ENCODE measurements at places on chromosomes 3 and 15.

DNA sequence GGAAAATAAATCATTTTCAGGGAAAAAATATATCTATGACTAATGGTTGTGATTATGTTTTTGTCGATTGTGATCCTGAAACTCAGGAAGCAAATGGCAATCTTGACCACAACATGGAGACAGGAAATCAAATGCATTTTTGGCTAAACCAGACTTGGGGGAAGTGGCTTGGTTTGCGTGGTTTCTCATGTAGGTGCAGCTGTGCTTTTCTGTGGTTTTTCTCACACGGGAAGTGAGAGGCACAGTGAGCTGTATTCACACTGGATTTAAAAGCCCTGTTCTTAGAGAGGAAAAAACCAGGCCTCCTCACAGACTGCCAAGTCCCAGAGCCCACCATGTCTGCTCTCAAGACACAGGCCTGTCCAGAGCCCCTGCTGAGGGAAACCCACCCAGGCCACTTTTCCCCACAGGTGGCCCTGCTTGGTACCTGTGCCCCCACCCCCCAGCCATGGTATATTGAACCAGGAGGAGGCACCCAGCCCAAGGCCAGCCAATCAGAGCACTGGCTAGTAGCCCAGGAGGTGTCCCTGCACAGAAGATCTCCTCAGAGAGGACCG is 46.1 kb downstream of the BTD start:
- ATAC-seq: peak; percentile 79

DNA sequence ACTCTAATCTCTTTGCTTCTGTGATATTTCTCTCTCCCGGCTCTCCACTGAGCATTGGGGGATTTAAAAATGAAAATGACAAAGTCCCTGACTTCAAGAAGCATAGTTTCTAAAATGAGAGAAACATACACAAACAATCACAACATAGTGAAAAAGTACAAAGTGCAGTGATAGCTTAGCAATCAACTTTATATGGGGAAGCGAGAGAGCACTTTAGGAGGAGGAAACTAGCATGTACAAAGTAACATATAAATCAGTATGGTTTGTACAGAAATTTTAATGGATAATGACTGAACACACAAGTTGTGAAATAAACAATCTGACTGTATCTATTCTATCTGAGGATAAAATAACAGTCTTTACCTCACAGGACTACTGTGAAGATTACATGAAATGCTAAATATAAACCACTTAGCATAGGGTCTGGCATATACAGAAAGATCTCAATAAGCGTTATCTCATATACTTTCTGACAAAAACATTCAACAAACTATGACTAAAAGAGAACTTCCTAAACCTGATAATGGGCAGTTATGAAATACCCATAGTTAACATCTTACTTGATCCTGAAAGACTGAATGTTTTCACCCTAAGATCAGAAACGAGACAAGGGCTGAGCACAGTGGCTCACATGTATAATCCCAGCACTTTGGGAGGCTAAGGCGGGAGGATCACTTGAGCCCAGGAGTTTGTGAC is 61.2 kb downstream of the PEAK1 start:
- no peak for ATAC-seq

DNA sequence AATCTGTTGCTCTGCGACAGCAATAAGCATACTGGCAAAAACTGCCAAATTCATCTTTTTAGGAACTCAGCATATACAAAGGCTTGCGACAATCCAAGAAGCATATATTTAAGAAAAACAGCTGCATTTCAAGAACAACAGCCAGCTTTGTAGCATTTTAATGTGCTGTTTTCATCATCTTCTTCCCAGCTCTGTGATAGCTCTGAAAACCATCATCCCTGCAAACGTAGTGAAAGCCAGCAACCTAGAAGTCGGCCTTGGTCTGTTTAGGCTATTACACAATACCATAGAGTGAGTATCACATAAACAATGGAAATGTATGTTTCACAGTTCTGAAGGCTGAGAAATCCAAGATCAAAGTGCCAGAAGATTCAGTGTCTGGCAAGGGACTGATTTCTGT is 187.5 kb downstream of the NAALADL2 start:
- ATAC-seq: no peak

GRCh38 chr15:51619331-51620035 is 3.1 kb downstream of the DMXL2 start:
- no peak for ATAC-seq

GRCh38 chr15:98528046-98528725 is 120.2 kb upstream of the IGF1R start:
- ATAC-seq: no peak

- ATAC-seq: no peak
These were observed 22.8 kb downstream of the ATP2C1 start for GRCh38 chr3:130916507-130917167.

GRCh38 chr3:14397531-14397930 is 4.9 kb upstream of the SLC6A6 start:
- ATAC-seq: no peak

DNA sequence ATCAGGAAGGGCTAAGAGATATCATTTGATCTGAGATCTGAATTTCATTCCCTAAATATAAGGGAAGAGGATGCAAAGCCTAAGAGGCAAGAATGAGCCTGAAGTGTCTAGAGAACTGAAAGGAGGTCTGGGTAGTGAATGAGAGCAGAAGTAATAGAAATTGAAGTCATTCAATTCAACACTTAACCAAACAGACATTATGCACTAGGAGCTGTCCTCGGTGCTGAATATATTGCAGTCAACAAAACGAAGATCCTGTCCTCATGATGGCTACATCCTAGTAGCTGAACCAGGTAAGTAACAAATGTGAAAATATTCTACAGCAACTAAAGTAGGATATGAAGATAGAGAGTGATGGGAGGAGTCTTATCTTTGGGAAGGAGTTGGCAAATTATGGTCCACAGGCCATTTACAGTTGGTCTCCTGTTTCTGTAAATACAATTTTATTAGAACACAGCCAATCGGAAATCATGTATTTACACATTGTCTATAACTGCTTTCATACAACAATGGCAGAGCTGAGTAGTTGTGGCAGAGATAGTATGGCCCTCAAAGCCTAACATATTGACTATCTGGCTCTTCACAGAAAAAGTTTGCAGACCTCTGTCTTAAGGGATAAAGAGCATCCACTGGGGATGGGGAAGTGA is 192.9 kb upstream of the CADPS start:
- ATAC-seq: no peak

DNA sequence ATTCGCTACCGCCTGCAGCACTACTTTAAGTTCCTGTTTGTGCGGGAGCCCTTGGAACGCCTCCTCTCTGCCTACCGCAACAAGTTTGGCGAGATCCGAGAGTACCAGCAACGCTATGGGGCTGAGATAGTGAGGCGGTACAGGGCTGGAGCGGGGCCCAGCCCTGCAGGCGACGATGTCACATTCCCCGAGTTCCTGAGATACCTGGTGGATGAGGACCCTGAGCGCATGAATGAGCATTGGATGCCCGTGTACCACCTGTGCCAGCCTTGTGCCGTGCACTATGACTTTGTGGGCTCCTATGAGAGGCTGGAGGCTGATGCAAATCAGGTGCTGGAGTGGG is 995 bp downstream of the CHST14 start:
- ATAC-seq: no peak

GRCh38 chr3:40989141-40990061 is 209.9 kb upstream of the CTNNB1 start:
- ATAC-seq: no peak

DNA sequence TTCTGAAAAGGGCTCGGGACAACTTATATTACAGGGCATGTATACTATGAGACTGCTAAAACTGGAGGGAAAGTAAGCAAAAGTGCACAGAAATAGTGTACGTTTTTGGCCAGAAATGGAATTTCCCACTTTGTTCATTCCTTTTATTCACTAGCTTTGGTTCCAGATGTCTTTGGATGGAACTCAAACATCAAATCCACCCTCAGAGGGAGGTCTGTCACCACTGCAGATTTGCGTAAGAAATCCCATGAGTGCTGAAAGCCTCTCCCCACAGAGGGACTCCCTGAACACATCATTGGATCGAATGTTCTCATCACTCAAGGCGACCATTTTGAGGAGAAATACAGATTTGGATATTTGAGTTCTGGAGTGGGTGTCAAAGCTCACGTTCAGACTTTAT is 71.6 kb downstream of the FEM1B start:
- no peak for ATAC-seq

GRCh38 chr15:66847565-66847991 is 145.5 kb downstream of the SMAD6 start:
- no peak for ATAC-seq

DNA sequence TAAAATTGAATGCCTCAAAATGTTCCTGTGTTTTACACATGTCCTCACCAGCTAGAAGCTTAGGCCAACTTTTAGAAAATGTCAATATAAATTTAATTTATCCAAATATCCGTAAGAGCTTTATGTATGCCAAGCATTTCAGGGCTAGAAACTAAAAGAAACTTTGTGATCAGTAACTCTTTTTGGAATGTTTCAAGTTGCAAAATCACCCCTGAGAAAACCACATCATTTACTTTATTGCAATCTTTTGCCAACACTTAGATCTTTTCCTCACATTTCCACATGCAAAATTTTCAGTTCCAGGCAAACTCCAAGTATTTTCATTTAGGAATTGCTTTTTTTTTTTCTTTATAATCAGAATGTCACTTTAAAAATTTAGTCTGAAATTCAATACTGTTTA is 20.1 kb upstream of the IGF1R start:
- no peak for ATAC-seq

DNA sequence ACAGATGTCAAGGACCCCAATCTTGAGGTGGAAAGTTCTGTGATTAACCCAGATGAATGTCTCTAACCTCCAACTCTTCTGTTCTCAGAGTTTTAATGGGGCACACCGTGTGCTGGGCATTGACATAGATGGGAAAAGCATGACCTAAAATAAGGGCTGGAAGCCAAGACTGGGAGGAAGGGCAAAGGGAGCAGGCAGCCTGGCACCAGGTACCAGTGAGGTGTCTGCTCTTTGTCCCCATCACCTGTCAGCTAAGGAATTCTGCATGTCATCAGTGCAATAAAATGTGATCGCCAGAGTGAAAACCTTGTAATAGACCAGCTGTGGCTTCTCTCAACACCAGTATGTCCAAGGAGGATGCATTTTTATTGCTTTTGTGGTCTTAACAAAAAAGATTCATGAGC is 143.5 kb upstream of the TPM1 start:
- ATAC-seq: no peak

GRCh38 chr3:140941434-140942220 is at the start of gene SLC25A36:
Gene SLC25A36 (plus strand): TSS chr3:140941836. CDS start chr3:140942055, 219 bp downstream.
- ATAC-seq: peak; percentile 99

- ATAC-seq: no peak
These were observed 489.8 kb upstream of the GOLIM4 start for GRCh38 chr3:168585544-168585943.

DNA sequence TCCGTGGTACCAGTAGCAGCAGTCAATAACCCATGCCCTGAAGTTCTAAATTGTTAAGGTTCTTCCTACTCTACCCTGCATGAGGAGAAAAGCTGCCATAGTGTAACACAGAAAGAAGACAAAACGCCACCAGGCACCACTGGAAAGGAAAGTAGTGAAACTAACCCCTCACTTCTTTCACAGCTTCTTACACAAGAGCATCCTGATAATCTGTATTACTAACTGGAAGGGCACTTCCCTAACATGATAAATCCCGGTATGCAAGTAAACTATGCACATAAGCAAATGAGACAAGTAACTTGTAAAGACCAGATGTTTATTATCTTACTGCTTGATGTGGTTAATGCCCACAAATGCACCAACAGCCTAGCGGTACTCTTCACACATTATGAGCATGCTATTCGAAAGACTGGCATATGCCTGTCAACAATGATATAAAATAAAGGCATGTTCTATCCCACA is 141.3 kb downstream of the ADAM10 start:
- peak; percentile 61 for ATAC-seq

DNA sequence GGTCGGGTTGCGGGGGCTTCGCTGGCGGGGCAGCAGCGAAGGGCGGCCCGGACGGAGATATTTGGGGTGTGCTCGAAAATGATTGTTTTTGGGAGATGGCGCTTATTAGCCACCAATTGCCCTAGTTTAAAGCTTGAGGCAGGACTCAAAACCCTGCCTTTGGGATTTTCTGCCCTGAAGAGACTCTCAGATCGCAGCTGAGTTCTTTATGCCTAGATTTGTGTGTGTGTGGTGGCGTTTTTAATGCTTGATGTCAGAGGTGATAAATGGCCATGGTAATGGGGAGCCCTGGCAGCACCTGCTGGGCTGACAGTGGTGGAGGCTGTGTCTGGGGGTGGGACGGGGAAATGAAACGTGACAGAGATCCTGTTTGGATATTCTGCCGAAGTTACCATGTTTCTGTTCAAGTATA is 604 bp downstream of the KCTD6 start:
- no peak for ATAC-seq

GRCh38 chr15:52013151-52013791 is 5.7 kb upstream of the MAPK6 start:
- peak; percentile 72 for ATAC-seq

DNA sequence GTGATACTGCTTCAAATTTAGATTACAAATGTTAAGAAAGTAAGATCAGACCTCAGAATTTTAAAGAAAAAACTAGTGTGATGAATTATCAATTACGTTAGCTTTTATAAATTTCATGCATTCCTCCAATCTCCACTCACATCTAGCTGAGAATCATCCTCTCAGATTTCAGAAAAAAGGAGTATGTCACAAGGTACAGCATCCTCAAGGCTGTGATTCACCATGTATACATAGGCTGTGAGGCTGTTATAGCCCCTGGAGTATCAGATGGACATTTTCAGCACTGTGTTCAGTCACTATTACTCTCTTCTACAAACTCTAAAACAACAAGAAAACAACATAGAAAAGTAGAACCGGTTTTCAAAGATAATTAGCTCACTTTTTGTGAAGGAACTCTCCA is 214.4 kb downstream of the PCCB start:
- no peak for ATAC-seq

DNA sequence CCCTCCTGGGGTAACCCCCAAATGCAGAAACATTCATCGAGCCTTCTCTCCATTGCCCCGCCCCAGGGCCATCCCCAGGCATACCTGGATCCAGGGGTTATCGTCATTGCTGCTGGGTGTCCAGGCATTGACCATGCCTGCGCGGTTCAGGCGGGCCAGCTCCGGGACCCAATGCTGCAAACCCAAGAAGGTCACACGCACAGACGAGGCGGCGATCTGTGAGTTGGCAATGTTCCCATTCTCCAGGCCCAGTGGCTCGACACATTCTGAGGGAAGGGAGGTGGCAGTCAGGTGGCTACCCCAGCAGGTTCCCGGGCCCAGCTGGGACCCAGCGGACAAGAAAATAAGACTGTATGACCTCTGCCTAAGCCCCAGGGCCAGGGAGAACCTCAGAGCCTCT is 6.1 kb downstream of the MFGE8 start:
- no peak for ATAC-seq

DNA sequence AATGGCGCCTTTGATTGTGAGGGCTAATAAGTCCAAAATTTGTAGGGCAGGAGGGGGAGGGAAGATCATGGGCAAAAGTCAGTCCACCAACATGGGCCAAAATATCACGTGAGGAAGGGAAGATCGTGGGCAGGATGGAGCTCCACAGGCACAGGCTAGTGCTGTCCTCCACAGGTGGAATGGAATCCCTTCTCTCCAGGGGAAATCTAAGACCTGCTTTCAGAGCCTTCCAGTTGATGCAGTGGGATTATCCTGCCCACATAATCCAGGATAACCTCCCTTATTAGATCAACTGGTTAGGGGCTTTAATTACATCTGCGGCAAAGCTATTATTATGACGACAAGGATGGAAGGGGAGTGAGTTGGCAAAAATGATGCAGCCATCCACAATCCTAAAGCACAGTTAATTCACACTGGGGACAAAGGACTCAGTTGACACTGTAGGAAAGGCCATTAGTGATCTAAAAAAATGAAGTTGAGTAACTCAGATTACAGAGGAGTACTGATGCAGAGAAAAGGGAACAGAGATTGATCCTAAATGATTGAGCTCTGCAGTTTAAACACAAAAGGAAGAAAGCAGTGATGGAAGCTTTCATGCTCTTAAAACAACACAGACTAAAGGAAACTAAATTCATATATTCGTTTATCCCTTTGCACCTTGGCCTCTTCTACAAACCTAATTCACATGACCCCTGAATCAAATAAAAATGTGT is 159.8 kb downstream of the AKAP13 start:
- ATAC-seq: no peak
